ENCODE measurements at places on chromosomes 7 and 10.

GRCh38 chr10:61376908-61377368, 76.2 kb downstream of the TMEM26 start:
- no peak for DNase-seq

DNA sequence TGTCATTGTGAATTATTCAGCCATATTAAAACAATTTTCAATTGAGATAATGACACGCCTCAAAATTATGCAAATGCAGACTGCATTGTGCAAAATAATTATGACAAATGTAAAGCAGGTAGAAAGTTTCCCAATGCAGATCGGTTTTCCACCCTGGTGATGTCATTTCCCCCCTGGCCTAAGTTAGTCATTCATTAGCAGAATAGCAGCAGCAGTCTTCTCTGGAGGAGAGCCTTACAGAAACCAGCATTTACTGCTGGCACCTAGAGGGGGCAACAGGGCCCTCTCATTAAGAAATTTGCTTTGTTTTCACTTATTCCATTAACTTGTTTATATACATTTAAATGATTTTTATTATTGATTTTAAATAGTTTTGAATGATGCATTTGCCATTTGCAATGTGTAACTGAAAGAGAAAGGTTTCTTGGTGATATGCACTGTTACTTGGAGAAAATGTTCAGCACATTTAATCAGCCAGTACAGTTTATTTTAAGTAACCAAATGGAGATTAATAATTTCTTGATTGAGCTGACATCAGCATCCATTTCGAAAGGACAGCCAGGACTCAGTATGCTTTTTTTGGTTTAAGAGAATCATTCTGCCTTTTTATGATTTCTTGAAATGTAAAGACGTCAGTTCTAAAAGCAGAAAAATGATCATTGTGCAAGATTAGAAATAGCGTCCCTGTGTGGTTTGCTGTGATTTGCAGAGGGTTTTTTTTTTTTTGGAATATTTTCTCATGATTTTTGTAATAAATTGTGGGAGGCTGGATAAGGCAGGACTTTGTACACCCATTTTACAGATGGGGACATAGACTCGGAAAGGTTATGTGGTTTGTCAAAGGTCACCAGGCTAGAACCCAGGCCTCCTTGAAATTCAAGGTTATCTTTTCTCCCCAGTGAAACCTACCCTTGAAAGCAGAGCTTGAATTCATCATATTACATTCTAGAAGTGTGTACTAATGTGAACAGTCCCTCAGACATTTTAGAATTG, 3.5 kb downstream of the ARID5B start:
- DNase-seq = no peak

- DNase-seq = no peak
These were observed 117.4 kb upstream of the PFKP start for GRCh38 chr10:2949948-2950354.

GRCh38 chr7:44891372-44891771, 6.0 kb upstream of the PURB start:
- peak; percentile 12 for DNase-seq

DNA sequence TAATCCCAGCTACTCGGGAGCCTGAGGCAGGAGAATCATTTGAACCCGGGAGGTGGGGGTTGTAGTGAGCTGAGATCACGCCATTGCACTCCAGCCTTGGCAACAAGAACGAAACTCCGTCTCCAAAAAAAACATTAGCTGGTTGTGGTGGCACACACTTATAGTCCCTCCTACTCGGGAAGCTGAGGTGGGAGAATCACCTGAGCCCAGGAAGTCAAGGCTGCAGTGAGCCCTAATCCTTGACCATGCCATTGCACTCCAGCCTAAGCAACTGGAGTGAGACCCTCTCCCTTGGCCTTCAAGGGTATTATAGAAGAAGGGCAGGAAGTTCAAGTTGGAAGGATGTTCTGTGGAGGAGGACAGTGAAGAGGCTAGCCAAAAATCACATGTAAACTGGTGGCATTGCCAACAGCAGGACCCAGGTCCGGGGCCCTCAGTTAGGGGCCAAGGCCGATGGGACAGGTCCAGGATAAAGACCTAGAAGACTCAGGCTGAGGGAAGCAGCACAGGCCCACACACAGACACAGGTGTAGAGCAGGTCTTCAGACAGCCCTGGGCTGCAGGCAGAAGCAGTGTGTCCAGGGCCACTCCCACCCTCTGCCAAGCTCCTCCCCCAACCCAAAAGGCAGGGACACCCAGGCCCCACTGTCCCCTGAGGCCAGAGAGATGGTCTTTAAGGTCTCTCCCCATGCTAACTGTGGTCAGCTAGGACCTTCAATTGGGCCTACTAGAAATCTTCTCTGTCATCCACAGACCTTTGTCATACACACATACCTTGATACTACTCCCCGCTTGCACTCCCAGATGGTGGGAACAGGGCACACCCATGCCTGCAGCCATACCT, 8.4 kb upstream of the SAMD8 start:
- DNase-seq = no peak

- no peak for DNase-seq
These were observed 52.0 kb downstream of the JAZF1 start for GRCh38 chr7:28128608-28129007.

GRCh38 chr7:110960811-110961210, 130.1 kb upstream of the LRRN3 start:
- no peak for DNase-seq

DNA sequence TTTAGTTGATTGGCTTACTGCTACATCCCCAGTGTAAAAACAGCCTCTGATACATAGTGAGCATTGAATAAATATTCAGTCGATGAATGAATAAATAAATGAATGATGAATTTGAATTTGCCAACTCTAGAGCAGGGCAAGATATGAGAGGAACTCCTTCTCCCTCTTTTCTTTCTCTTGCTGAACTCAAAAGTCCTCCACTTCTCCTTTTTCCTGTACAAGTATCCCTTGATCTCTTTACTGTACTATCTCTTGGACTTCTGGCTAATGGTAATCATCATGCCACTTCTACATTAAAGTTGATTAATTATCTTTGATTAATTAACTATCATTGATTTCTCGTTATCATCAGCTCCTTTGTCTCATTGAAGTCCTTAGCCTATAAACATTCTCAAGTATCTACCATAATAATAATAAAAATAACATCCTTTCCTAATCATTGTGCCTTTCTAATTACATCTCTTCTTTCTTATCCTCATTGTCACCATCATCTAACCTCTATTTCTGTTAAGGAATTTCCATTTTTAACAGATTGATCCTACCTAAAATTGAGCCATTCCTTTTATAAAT, 10.6 kb downstream of the CPED1 start:
- no peak for DNase-seq

DNA sequence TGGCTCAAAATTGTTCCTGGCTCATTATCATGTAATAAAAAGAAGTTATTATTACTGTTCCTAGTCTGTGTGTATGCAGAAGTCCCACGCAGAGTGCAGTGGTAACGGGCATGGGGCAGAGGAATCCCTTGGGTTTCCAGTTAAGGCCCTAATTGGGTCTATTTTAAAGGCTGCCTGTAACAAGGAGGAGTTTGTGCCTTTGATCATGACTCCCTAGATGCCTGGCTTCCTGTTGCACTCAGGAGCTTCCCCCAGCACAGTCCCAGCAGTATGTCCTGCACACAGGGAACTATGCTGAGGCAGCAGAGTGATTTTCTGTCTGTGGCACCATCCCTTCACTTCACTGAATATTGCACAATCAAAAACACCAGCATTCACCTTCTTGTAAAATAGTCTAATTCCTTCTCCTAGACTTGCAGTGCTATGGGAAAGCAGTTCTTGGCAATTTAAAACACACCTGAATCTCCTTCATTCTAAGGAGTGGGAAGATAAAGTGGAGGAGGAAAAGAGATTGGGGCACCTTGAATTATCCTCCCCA, 22.9 kb downstream of the SORCS1 start:
- DNase-seq = no peak

DNA sequence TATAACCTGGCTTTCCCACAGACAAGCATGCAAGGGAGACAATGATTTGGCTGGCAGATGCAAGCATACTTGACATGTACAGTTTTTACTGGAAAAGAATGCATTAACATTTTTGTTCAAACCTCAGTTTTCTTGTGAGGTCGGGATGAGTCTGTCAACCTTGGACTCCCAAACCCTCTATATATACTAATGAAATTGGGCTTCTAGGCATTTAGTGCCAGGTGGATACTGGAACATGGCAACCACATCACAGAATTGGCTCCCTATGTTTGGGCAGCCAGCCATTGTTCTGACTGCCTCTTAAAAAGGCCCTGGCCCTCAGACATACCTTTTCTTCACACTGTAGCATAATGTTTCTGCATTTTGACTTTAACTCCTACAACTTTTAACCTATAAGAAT, 39.1 kb downstream of the CDK6 start:
- no peak for DNase-seq

- no peak for DNase-seq
These were observed 45.8 kb upstream of the TNS3 start for GRCh38 chr7:47627580-47628283.

DNA sequence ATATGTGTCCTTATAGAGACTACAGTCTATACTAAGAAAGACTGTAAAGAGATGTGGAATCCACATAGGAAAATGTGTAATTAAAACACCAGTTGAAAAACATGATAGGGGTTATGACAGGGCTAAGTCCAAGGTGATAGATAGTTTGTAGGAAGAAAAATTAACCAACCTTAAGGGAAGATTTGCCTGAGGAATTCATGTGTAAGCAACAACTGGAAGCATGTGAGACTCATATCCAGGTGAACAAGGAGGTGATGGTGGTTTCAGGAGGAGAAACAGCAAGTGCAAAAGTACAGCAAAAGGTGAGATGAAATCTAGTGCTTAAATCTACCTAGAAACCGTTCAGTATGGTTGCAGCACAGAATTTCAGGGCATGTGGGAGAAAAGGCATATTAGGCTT, 216.7 kb upstream of the ETV1 start:
- no peak for DNase-seq

- no peak for DNase-seq
These were observed 10.2 kb upstream of the TMEM248 start for GRCh38 chr7:66910789-66911188.

DNA sequence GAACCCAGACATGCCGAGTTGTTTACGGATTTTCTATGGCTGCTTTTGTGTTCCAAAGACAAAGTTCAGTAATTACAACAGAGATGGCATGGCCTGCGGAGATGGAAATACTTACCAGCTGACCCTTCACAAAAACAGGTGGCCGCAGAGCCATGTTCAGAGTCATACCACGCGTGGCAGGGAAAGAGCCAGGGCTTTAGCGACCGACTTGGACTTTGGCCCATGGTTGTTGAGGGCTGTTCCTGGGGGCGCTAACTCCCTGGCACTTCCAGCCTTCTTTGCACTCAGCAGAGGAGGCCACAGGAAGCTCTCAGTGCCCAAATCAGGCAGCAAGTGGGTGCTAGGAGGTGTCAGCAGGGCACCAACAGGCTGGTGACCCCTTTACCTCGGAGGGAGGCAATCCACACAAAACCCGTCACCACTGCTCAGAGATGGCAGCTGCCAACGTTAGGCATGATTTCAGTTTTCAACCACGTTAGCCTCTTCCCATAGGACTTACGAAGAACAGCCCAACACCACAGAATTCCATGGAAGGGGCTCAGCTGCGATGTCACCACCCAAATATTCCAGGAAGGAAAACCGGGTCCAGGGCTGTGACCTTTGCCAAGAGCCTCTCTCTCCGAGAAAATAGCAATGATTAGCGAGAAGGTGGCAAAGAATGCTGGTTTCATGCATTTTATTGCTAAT, 21.4 kb upstream of the CNPY1 start:
- no peak for DNase-seq

DNA sequence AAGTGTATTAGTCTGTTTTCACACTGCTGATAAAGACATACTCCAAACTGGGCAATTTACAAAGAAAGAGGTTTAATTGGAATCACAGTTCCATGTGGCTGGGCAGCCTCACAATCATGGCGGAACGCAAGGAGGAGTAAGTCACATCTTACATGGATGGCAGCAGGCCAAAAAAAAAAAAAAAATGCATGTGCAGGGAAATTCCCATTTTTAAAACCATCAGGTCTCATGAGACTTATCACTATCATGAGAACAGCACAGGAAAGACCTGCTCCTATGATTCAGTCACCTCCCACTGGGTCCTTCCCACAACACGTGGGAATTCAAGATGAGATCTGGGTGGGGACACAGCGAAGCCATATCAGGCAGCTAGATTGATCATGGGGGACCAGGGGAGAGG, 136.8 kb downstream of the EXOC4 start:
- DNase-seq = no peak

DNA sequence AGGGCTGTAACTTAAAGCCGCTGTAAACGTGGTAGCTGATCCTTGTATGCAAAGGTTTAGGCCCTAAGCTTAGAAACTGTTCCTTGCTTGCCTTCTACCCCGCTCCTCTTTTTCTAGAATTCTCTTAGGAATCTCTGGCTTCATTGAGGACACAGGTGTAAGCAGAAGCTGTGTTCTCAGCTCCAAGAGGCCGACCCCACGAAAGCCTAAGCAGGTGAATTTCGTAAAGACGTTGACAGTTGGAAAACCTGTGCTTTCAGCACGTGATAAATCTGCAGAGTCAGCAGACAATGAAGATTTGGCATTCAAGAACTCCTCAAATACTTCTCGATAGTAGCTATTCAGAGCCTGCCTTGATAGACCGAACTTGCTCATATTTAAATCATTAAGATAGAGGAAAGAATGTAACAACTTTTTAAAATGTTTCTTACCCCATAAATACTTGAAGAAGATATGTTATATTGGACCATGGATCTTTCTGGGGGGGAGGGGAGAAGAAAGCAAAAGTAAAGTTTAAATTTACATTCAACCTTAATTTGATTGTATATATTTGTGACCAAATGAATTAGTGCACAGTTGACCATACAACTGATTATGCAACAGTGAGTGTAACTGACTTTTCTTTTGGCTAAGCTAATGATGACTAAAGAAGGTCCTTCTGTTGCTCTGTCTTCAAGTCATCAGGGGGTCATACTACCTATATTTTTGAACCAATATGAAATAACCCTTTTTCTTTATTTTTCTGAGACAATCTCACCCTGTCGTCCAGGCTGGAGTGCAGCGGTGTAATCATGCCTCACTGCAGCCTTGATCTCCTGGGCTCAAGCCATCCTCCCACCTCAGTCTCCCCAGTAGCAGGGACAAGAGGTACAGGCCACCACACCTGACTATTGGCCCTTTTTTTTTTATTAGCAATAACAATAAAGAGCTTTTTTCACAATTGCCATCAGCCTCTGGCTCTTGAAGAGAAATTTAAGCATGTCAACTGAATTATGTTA, 1.2 kb upstream of the GDI2 start:
- DNase-seq = no peak

DNA sequence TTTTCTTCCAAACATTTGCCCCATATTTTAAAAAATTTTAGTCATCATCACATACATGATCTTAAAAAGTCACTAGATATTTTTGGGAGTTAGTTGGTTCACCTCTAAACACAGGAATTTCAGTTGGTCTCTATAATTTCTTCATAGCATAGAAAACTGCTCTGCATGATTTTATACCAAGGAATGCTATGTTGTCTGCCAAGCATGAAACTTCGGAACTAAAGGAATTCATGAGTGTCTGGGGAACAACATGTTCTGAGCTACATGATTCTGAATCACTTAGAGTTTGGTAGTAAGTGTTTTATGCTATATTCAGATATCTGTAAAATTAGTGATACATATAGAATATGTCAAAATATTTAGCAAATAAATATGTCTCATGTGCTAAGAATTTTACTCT, 957.8 kb downstream of the GATA3 start:
- DNase-seq = no peak

GRCh38 chr10:97234400-97234799, 48.6 kb upstream of the SLIT1 start:
- no peak for DNase-seq
